ENCODE measurements at places on chromosomes 13 and 19. TPM values are rescaled to one million over a fixed set of nuclear protein-coding genes. Genes with fewer than 3 reads are reported as not detected.

PBX4 gene
- polyA plus RNA-seq: 4.1 TPM

MUC16 gene
- polyA plus RNA-seq: not detected

TPTE2 gene
- not detected for polyA plus RNA-seq

ERFL gene
- not detected for polyA plus RNA-seq

ZNF682 gene
- polyA plus RNA-seq: 3.7 TPM

NFKBIB gene
- 18.2 TPM for polyA plus RNA-seq
